Left kidney (tissue), 8 donors: ENCODE measurements at places on chromosomes 1 and 21. TPM values are rescaled to one million over a fixed set of nuclear protein-coding genes. Genes with fewer than 3 reads are reported as not detected.

GRCh38 chr1:203668401-203668800 is 41.8 kb downstream of the ATP2B4 start:
- no peak for DNase-seq

DNA sequence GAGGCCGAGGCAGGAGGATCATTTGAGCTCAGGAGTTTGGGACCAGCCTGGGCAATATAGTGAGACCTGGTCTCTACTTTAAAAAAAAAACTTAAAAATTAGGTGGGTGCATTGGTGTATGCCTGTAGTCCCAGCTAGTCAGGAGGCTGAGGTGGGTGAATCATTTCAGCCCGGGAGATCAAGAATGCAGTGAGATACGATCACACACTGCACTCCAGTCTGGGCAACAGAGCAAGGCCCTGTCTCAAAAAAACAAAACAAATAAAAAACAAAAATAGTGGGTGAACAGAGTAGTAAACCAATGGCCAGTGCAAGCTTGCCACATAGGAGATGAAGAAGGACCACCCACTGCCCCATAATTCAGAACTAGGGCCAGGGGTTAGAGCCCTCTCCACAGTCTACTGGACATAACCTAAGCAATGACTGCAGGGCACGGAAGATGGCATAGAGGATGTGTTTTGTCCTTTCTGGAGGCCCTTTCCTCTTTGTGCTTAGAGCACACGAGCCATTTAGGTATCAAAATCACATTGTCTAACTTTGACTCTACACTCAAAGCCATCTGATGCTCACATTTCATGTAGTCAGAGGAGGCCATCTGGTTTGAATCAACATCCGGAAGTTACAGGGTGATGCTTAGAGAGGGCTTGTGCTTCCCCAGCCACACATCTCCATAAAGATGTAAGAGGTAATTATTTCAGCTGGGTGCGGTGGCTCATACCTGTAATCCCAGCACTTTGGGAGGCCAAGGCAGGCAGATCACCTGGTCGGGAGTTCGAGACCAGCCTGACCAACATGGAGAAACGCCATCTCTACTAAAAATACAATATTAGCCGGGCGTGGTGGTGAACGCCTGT is 12.6 kb downstream of the CD2 start:
- DNase-seq = no peak

GRCh38 chr1:211893260-211893659 is 62.7 kb upstream of the LPGAT1 start:
- no peak for DNase-seq

The PPT1 gene
- polyA plus RNA-seq = 110 TPM

GRCh38 chr1:42319128-42319851 is 15.7 kb downstream of the FOXJ3 start:
- no peak for DNase-seq

The HOOK1 gene
- polyA plus RNA-seq = 83.2 TPM

DNA sequence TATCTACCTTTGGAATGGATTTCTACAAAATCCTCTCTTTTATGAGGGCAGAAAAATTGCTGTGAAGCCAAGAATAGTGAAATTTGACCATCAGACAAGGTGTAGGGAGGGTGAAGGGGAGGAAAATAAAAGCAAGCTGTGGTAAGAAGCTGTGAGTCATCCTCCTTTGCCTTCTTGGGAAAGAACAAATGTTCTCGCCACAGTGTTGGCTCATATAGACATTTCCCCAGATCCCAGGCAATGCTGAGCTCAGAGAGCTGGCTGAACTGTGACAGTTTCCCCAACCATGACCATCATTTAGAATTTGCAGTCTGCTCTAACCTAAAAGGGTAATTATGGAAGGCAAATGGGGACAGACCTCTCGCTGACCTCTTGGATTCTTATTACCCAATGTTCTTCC is 235.4 kb downstream of the PBX1 start:
- DNase-seq = no peak

- no peak for DNase-seq
Observed at GRCh38 chr1:199815947-199816346, 211.6 kb upstream of the NR5A2 start.

GRCh38 chr1:209383907-209384709 is 199.4 kb upstream of the CAMK1G start:
- DNase-seq = no peak

DNA sequence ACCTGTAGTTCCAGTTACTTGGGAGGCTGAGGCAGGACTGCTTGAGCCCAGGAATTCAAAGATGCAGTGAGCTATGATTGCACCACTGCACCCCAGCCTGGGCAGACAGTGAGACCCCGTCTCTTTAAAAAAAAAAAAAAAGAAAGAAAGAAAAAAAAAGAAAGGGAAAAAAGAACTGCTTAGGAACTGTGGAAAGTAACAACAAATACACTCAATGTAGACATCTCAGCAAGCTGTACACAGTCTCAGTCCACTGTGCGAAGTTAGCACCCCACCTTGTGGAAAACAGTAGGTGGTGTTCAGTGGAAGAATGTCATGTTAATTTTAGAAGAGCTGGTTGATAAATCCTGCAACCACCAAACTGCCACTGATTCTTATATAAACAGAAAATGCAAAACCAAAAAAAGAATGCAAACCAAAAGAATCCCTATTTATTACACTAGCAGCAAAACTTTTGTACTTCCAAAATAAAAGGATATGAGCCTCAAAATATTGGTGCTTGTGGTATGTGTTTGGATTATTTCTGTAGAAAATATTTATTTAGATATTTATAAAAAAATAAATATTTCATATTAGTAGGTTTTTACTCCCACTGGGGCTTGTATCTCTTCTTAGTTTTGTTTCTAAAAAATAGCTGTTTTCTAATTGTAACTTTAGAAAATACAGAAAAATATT is 31.1 kb downstream of the ALG14 start:
- peak; percentile 80 for DNase-seq

The MPL gene
- polyA plus RNA-seq = 0.83 TPM

GRCh38 chr1:84998642-84999280 is 1.8 kb upstream of the MCOLN2 start:
- DNase-seq = no peak

The S100A7A gene
- not detected for polyA plus RNA-seq

DNA sequence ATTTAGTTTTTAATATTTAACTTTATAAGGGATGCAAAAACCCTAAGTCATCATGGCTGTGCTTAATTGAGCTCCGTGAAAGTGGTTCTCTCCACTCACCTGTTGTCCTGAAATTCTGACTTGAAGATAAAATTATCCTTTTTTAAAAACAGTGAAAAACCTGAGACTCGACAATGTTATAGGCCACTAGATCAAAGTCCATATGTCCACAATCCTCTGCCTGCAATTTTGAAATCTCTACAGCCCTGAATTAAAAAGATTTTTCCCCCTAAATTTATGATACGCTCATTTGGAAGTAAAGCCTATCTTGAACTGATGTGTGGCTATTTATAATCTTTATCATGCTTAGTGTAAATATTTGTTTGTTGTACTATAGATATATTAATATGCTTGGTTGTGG is 18.7 kb downstream of the OSBPL9 start:
- DNase-seq = no peak

The BCAN gene
- polyA plus RNA-seq = 0.08 TPM

The FAM110D gene
- 0.63 TPM for polyA plus RNA-seq
